ENCODE measurements at places on chromosomes 6 and 20. TPM values are rescaled to one million over a fixed set of nuclear protein-coding genes. Genes with fewer than 3 reads are reported as not detected.

Gene MYCT1
- total RNA-seq, result 15.3 TPM

GRCh38 chr20:62537649-62538292 is 62.0 kb upstream of the GATA5 start:
- no peak for DNase-seq

Gene NINL
- total RNA-seq, result 7.6 TPM

Gene JPH2
- 182 TPM for total RNA-seq

DNA sequence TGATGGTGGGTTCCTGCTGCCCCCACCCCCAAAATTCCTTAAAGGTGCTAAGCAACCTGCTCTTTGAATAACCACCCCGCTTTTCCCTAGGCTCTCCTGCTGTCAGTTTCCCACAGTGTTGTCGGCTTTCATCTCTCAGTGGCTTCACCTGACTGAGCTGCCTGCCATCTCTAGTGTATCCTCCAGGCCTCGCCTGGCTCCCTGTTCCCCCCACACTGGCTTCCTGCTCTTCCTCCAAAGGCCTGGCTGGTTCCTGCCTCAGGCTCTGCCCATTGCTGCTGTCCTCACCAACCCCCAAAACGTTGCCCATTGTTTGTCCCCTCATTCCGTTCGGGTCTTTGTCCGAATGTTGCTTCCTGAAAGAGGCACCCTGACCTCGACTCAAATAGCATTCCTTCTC is 93.8 kb upstream of the POPDC3 start:
- DNase-seq, result no peak

DNA sequence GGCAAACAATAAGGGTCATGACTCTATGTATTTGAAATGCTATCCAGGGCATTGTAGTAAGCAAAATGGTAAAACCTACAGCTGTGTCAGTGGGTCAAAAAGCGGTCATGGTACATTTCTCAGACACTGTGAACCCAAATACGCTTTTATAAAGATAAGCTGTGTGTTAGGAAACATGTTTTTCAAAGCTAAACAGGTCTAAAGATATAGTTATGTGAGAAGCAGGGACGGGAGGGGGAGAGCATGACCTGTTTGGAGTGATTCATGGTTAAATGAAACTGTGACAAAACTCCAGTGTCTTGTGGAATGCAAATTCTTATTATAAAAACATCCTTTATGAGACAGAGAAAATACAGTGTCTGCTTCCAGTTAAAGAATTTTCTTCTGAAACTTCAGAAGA is 205.4 kb upstream of the BMP2 start:
- DNase-seq, result no peak

Data from left ventricle myocardium superior (tissue), 1 donor.